ENCODE measurements at places on chromosomes 3 and 15. TPM values are rescaled to one million over a fixed set of nuclear protein-coding genes. Genes with fewer than 3 reads are reported as not detected.

SI gene
- not detected for total RNA-seq

POTEB2 gene
- not detected for total RNA-seq

OXSR1 gene
- 51.3 TPM for total RNA-seq

INSYN1 gene
- 8.1 TPM for total RNA-seq

RAB6B gene
- total RNA-seq: 8.2 TPM

ATP13A5 gene
- not detected for total RNA-seq

MOBP gene
- not detected for total RNA-seq

PRR20G gene
- total RNA-seq: not detected

SLC9C1 gene
- total RNA-seq: 0.13 TPM

SOX14 gene
- total RNA-seq: not detected

GRK7 gene
- not detected for total RNA-seq

ROBO1 gene
- 38.8 TPM for total RNA-seq

COL8A1 gene
- 30.2 TPM for total RNA-seq

LOXL1 gene
- total RNA-seq: 30.9 TPM

CCDC71 gene
- total RNA-seq: 32.1 TPM

KLHL40 gene
- total RNA-seq: not detected

RASL12 gene
- 32.8 TPM for total RNA-seq

FSIP1 gene
- total RNA-seq: 1.4 TPM

All from ureter (tissue), 1 donor.